ENCODE measurements at places on chromosomes 5 and 9.
A peak's percentile ranks its signal among the peaks of the same experiment; 100 is the strongest.

- DNase-seq, result no peak
Observed at GRCh38 chr9:117377046-117377445, 37.8 kb downstream of the ASTN2 start.

DNA sequence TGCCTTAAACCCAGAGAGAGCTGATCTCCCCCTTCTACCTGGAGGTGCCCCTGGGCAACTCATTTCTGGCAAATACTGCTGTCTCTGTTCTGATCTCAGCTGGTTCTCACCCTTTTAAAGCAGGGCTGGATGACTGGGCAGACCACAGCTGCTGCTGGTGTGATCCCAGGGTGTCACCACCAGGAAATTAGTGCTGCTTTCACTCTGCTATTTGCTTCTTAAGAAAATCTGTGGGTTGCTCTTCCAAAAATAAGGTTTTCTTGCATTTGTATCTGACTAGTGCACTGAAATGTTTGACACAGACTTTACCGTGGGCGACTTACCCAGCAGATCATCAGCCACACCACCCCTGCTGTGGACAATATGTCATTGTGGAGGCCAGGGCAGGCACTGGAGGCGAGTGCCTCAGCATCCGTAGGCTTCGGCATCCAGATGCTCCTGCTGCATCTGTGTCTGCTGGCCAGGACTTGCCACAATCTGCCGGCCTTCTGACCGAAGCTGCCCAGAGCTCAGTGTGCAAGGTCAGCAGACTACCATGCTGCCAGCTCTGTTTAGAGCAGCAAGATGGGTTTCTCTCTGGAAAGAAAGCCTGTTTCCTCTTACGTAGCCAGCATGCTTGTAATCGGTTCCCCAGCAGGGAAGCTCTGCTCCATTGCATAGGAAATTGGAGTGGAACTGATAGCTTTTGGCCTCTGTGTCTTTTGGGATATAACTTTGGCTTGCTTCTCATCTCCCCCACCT, 13.6 kb downstream of the ARHGAP26 start:
- no peak for DNase-seq

DNA sequence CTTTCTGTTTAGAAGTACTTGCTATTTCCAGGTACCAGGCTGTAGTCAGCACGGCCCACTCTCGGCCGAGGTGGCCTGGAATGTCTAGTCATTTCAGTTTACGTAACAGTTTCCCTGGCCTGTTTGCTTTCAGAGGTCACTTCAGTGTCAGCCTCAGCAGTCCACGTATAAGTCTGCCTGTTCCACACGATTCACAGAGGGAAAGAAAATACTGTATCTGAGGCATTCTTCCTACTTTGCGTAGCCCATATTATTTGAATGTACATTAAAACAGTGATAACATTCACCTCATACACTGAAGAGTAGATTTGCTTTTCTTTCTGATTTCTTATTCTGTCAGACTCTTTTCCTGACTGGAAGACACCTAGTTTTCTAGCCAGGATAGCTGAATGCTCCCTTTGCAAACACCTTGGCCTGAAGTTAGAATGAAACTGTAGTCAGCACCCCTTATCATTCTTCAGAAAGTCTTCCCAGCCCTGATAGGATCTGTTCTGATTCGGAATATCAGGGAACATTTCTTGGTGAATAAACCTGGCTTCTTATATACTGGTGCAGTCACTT, 140.9 kb downstream of the AOPEP start:
- no peak for DNase-seq

DNA sequence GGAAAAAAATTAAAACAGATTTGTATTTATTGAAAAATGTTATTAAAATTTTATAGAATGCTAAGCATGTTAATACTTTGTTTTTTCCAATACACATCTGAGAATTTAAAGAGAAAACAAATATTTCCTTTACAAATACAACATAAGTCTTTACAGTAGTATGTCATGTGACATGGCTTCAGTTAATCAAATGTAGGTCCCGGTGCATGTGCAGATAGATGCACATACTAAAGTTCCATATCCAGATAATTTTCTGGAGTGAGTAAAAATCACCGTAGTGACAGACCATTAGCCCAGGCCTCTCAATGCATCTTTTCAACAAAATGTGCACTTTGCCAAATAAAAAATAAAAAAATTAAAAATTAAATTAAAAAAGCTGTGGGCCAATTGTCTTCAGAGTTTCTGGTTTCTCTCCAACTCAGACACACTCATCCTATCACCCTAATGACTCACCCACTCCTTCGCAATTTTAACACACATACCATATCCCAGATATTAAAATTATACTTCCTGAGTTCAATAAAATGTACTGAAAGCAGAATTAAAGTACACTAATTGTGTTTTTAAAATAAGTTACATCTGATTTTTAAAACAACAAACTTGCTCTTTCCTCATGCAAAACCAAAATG, 508.1 kb downstream of the NR2F1-AS1 start:
- DNase-seq, result no peak

DNA sequence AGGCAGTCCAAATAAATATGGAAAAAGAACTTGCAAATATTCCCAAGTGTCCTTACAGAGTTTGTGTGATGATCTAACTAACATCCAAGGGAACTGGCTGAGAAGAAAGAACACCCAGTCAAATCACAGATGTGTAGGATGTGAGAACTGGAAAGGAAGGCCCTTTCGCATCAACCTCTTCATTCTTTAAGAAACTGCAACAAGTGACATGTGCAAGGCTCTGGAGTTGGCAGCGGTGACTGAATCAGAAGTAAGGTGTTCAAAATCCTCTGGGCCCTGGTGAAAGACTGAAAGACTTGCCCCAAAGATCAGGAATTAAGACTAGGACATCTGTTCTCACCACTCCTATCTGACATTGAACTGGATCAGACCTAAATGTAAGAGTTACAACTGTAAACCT, 88.7 kb downstream of the RAPGEF1 start:
- no peak for DNase-seq

GRCh38 chr5:176440927-176441706, 7.1 kb upstream of the FAF2 start:
- no peak for DNase-seq

GRCh38 chr9:31347082-31347617, 1037.3 kb upstream of the ACO1 start:
- no peak for DNase-seq

DNA sequence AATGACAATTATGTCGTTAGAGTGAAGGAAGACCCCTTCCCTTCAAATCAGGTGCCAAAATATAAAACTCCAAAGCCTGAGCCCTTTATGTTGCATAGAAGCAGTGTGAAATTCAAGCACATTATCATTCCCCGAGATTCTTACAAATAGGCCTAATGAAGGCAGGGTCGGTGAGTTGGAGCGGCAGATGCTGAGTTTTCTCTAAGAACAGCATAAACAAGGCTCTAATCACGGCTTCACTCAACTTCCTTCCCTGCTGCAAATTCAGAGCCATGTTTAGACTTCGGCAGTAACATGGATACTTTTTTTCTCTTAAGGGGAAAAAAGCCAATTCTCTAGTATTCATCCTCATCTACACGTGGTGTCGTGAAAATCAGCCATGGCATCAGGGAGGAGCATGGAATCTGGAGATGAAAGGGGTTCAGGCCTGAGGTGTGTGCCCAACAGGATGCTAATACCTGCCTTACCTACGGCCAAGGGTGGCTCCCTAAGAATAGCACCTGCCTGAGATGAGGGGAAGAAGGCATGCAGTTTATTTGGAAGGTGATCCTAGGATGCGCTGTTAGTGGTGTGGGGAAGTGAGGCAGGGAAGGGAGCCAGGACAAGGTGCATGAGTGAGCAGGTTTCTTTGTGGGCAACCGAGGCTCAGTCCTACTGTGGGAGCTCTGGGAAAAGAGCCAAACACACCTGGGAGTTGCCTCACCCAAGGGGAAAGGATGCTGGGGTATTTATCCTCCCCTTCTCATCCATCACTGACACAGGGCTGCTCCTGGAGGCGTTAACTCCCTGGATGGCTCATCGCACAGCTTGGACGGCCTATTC, 146.8 kb upstream of the TBC1D2 start:
- peak; percentile 16 for DNase-seq

GRCh38 chr5:172678902-172679301, 37.8 kb downstream of the NEURL1B start:
- no peak for DNase-seq

All from RWPE2 (cell line).